AG20443 (cell line): ENCODE measurements at places on chromosomes 5 and 9.

GRCh38 chr9:123562844-123563346, 206.9 kb downstream of the CRB2 start:
- peak; percentile 87 for DNase-seq

DNA sequence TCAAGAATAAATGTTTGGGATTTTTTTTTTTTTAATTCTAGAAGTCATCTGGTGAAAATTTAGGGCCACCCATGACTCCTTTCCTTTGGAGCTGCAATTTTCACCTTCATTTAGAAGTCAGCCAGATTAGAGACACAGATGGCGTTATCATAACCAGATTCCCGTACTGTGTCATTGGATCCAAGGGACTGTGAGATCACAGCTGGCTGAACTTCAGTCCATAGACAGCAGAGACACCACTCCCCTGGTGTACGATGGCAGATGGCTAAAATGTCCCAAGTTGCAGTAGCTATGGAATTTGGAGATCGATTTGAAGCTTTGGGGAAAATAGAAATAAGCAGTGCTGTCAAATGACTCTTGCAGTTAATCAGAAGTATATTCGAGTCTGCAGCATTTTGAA, 216.3 kb downstream of the RFK start:
- no peak for DNase-seq

GRCh38 chr9:126240835-126241234, 85.8 kb upstream of the MVB12B start:
- DNase-seq = no peak

DNA sequence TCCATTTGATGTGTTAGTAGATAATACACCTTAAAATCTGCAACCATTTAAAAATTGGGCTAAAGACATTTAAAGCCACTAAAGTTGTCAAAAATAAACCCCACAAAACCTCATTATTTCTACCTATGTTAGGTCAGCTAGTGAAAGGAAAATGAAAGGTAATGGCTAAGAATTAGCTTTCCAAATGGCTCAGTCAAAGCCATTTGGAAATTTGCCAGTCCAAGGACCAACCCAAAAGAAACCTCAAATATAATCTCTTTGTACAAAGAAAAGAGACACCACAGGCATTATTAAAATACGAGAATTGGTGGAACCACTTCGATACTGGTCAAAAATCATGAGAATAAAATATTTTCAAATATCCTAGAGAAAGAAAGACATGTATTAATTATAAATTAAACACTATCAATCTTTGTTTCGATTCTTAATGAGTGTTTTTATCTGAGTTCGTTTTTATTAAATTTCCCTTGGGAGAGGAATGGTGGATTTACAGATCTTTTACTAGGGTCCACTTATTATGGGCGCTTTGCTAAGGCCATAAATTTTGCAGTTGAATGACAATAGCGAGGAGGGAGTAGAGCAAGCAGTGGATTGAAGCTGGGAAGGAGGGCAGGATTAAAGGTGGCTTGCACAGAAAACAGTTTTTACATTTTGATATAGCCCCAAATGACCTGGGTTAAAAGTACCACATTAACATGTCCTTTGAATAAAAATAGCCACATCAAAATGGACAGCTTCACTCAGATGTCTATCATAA, 116.8 kb upstream of the SHB start:
- DNase-seq = no peak

DNA sequence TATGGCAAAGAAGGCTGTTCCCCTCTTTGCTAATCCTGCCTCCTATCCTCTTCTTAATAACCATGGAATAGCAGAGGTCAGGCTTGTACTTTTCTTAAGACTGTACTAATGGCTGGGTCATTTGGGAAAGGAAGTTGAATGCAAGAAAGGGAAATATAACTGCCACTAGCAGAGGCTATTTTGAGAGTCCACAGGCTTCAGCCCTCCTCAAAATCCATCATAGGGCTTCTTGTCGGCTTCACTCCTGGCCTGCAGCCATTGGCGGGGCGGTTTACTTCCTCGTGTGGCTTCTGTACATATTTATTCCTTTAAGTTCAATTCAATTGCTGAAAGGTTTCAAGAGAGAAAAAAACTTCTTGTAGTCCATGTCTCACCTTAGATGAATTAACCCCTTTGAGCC, 2.8 kb upstream of the PARP8 start:
- no peak for DNase-seq

DNA sequence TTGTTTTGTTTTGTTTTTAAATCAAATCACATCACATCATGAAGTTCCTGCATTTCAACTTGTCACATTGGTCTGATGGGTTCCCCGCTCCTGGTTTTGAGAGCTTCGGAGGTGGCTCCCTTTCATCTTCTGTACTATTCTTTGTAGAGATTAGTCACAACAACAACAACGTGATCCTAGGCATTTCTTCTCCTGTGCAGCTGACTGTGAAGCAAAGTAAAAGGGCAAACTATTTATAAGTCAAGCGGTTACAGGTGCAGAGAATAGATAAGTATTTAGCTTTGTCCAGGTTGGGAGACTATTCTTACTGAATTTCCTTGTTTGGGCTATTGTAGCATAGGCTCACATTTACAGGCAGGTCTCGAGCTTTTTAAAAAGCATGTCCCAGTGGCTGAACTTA, 197.7 kb upstream of the CDKN2B start:
- DNase-seq = no peak

- no peak for DNase-seq
Measured at GRCh38 chr5:6377582-6377904, 804 bp downstream of the MED10 start.

GRCh38 chr5:179169836-179170235, 109.7 kb downstream of the ZNF354C start:
- no peak for DNase-seq

- DNase-seq = no peak
Measured at GRCh38 chr5:173629628-173630027, 13.2 kb upstream of the BOD1 start.

- DNase-seq = no peak
Measured at GRCh38 chr5:171431251-171431777, 11.9 kb downstream of the FGF18 start.
